ENCODE measurements at places on chromosomes 7 and 10.

DNA sequence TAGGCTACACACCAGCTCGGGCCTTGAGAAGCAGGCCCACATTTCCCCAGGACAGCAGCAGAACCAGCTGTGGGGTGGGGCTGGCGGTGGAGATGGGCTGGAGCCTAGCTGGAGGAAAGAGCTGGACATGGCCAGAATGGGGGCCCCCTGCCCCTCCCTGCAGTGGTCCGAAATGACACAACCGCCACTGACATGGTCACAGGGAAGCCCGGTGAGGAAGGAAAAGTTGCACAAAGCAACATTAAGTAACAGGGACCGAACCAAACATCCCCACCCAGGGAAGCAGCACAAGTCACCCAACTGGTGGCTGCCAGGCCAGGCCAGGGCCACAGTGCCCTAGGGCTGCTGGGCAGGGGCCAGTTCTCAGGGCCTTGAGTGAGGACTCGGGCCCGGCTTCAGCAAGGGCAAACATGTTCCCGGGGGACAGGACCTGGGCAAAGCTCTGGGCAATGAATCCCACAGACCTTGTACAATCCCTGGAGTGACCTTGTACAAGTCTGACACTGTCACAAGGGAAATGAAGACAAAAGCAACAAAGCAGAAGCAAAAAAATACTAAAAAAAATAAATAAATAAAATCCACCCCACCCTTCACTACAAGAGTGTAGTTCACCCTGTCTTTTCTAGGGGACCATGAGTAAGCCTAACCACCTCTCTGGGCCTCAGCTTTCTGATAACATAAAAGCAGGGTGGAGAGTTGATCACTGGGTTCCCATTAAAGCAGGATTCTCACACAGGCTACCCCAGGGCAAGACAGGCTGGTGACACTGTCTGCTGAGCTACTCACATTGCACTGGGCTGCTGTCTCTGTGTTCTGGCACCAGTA lies 33.0 kb downstream of the PSAP start:
- DNase-seq: no peak

DNA sequence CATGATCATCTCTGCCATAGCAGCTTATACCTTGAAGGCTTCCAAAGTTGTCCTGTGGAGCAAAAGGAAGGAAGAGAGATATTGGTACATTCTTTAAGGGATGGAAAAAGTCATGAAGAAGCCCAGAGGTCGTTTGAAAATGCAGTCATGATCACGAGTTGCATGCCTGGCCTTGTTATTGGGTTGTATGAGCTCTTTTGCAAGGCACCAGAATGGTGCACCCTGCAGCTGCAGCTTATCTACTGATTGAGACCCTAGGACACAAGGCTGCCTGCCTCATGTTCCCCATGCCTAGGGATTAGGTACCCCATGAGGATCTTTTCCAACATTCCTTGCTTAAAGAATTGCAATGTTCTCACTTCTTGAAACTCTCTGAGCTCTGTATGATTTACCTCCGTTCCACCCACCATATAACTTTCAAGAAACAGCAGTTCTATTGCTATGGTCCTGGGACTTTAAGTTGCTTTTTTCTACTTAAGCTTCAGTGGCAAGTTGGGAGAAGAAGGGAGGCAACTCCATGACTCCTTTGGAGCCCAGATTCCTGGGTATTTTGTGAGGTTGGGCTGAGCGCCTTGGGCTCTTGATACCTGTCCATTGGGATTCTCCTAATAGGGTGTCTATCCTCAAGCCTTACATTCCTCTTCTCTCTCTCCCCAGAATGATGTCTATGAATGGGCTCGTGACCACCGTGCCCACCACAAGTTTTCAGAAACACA lies 6.9 kb downstream of the SCD start:
- no peak for DNase-seq

- DNase-seq: no peak
Measured at GRCh38 chr7:93350338-93350737, 118.2 kb downstream of the VPS50 start.

- no peak for DNase-seq
Measured at GRCh38 chr10:92350411-92350810, 59.4 kb downstream of the MARCHF5 start.

GRCh38 chr10:69742928-69743602 lies 58.6 kb upstream of the COL13A1 start:
- DNase-seq: no peak

DNA sequence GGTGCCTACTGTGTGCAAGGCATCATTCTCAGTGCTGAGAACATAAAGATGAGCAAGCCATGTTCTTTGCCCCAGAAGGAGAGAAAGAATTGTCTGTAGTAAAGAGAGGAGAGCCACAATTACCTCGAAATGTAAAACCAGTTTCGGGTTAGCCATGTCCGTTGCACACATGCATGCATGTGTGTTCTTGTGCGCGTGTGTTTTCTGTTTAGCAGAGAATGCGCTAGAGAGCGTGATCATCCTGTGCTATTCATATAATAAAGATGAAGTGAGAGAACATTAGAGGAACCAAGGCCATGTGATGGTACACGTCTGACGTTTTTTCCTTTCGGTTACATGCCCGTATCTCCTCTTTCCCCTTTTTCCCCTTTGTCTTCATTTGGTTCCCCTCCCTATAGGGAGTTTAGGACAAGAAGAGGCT lies 158.2 kb downstream of the CELF2 start:
- DNase-seq: no peak

GRCh38 chr7:40382145-40382544 lies 247.3 kb downstream of the SUGCT start:
- no peak for DNase-seq

DNA sequence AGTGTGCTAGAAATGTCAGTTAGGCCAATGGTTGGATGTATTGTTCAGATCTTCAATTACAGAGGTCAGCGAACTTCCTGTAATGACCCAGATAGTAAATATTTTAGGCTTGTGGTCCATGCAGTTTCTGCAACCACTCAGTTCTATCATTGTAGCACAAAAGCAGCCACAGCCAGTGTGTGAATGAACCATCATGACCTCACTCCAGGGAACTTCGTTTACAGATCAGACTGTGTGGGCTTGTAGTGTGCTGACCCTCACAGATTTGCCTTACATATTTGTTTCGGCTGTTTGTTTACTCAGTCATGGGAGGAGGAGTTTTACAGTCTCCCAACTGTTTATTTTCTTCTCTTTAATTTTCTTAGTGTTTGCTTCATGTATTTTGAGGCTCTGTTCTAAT lies 55.4 kb downstream of the LANCL2 start:
- no peak for DNase-seq

Measured in stimulated activated CD8-positive, alpha-beta memory T cell treated with anti-CD3 and anti-CD28 coated beads, Interleukin-4, amount 100 ng/mL, for 1 hour (primary cell).